GM12878 (cell line): ENCODE measurements at places on chromosomes 13 and 19.

- DNase-seq: no peak
Observed at GRCh38 chr19:7199613-7200533, 94.3 kb downstream of the INSR start.

DNA sequence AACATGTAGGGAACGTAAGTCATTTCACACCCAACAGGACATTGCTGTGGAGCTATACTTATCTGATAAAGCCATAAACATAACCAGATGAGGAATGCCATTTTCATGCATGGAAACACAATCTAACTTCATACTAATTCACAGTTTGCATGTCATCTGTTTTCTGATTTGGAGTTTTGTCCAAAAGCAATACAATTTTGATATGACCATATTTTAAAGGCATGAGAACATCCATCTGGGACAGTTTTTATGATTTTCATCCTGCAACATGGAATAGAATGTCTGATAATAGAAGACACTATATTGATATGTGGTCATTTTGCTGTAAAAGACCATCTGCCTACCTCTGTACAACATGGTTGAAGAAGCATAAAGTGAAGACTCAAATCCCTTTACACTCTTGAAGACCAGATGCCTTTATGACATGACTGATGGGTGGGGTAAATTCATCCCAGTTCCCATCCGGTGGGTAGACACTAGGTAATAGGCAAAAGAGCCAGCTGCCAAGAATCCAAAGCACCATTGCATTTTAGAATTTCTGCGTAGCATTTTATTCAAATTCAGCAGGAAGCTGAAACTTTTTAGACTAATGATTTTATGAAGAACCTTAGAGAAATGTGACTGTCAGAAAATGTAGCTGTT, 309.8 kb downstream of the LMO7 start:
- no peak for DNase-seq

DNA sequence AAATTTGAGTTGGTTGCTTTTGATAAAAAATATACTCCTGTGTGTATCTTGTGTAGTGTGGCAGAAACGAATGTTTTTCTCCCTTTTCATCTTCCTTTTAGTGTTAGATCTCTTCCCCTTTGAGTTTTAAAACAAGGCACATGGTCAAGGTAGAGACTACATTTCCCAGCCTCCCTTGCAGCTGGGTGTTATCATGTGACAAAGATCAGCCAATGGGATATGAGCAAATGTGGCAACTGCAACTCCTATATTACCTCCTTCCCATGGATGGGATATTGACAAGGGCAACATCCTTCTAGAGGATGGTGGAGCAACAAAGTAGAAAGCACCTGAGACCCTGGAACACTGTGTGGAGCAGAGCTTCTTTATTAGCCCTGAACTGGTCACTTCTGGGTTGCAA, 42.4 kb downstream of the ADGRE3 start:
- peak; percentile 40 for DNase-seq

GRCh38 chr13:99418103-99418842, 83.0 kb upstream of the TM9SF2 start:
- DNase-seq: no peak

DNA sequence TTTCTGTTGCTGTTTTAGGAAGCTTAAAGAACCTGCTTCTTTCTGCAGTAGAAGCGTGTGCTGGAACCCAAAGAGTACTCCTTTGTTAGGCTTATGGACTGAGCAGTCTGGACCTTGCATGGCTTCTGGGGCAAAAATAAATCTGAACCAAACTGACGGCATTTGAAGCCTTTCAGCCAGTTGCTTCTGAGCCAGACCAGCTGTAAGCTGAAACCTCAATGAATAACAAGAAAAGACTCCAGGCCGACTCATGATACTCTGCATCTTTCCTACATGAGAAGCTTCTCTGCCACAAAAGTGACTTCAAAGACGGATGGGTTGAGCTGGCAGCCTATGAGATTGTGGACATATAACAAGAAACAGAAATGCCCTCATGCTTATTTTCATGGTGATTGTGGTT, 103.1 kb downstream of the TNFRSF19 start:
- no peak for DNase-seq

GRCh38 chr13:89951341-89951740, 1396.1 kb upstream of the MIR17HG start:
- DNase-seq: no peak

- no peak for DNase-seq
Observed at GRCh38 chr19:11821474-11822109, 7.5 kb downstream of the ZNF440 start.

- DNase-seq: no peak
Observed at GRCh38 chr19:11882606-11883005, 5.0 kb upstream of the ZNF69 start.

GRCh38 chr19:42285988-42286348, 16.0 kb upstream of the PRR19 start:
- DNase-seq: no peak

DNA sequence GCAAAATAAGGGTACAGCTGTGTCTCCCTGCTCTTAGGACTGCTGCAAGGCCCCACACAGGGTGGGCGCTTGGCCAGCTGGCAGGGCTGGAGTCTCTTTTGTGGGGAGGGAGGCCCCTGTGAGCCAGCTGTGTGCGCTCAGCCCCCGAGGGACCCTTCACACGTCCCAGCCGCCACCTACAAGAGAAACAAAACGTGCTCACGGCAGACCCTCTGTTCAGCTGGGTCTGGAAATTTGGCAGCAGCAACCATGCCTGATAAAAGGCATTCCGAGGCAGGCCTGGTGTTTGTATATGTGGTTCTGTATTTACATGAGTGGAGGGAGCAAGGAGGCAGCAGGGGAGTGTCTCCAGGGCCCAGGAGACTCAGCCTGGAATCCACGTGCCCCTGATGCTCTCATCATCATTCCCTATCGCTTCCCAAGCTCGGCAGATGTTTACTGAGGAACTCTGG, 49.7 kb downstream of the CRTC1 start:
- DNase-seq: no peak

DNA sequence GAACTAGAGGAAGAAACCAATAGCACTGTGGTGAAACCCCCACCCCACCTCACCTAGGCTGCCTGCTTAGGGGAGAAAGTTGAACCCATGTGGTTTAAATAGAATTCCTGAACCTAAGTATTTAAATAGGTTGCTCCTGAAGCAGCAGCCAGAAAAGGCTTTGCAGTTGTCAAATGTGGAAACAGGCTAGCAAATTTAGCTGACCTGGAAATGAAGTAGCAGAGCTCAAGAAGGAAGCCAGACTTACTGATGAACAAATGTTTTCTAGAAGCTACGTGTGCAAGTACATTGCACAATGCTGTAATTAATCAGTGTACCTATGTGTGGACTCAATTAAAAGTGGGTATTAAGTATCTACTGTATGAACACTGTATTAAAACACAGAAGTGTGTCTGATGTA, 61.3 kb downstream of the SCEL start:
- no peak for DNase-seq

DNA sequence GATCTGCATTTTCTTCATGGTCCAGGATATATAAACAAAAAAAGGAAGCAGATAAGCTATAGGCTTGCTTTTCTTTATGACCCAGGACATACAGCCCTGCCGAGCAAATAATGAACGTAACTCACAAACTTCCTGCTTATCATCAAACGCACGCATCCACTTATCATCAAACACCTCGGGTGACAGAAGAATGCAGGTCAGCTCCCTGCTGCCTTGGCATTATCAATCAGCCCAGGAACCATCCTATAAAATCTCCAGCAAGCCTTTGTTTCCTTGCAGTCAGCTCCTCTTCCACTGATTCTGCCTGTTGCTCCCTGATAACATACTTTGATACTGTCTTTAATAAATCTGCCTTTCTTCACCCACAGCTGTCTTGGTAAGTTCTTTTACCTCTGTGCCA, 5.3 kb upstream of the ZNF583 start:
- no peak for DNase-seq

GRCh38 chr19:53158119-53158656, 665 bp downstream of the ZNF347 start:
- no peak for DNase-seq

DNA sequence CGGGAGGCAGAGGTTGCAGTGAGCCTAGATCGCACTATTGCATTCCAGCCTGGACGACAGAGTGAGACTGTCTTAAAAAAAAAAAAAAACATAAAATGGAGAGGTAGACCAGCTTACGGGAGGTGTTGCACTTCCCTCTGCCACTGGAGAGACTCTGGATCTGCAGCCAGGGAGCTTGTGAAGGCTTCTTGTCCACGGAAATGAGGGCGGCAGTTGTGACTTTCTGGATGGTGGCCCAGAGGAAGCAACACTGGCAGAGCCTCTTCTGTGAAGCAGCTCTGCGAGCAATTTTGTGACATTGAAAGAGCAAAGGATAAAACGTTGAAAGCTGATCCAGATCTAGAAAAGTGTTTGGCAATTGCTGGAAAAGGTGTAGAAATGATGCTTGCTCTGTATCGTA, 10.4 kb downstream of the SPINT2 start:
- DNase-seq: no peak

- DNase-seq: no peak
Observed at GRCh38 chr19:29523568-29523967, 2.2 kb upstream of the VSTM2B start.

DNA sequence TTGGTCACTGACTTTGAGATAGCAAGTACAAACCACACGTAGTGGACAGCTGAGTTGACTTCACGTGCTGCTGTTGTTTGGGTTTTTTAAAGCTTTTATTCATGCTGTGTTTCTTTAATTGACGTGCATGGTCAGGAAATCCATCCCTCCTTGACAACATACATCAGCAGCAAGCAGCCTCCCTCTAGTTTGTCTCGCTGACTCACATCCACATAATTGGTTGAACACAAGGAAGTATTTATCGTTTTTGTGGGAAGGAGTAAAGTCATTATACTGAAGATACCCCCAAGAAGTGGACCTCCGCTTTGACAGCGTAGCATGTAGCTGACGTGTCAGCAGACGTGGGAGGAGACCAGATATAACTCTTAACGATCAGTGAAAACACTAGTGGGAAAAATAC, 355.8 kb downstream of the MYO16 start:
- no peak for DNase-seq

- DNase-seq: no peak
Observed at GRCh38 chr13:98761986-98762616, 9.6 kb upstream of the SLC15A1 start.

DNA sequence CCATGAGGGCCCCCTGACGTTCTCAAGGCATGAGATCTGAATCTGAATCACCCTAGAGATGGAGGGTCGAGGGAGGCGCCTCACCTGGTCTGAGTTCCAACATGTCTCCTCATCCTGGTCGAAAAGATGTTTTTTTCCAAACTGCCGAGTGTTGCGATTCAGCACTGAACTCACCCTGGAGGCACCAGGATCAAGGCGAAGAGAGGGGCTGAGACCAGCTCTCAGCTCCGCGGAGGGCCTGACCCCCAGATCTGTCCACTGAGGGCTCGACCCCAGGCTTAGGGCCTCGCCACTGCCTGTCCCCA, 555 bp downstream of the NR2C2AP start:
- no peak for DNase-seq

- no peak for DNase-seq
Observed at GRCh38 chr13:87129602-87130300, 541.4 kb upstream of the SLITRK5 start.

DNA sequence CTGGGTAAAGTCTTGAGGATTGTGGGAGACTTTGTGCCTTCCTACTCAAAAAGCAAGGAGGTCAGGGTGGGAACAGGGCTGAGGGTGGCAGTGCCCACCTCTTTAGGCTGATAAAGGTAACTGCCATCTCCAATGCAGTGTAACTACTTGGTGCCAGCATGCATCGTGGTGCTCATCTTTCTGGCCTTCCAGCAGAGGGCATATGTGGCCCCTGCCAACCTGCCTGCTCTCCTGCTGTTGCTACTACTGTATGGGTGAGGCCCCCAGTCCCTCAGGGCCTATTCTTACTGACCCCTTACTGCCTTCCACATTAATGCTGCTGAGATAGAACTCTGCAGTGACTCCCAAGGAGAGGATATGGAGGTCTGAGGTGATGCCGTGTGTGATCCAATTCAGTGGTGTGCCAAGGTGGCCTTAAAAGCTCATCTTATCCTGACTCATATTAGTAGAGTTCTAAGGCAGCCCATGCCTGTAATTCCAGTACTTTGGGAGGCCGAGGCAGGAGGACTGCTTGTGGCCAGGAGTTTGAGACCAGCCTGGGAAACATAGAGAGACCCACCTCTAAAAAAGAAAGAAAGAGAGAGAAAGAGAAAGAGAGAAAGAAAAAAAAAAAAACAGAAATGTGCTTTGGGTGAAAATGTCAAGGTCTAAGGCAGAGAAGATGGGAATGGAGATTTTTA, 9.7 kb upstream of the ARHGAP45 start:
- no peak for DNase-seq

DNA sequence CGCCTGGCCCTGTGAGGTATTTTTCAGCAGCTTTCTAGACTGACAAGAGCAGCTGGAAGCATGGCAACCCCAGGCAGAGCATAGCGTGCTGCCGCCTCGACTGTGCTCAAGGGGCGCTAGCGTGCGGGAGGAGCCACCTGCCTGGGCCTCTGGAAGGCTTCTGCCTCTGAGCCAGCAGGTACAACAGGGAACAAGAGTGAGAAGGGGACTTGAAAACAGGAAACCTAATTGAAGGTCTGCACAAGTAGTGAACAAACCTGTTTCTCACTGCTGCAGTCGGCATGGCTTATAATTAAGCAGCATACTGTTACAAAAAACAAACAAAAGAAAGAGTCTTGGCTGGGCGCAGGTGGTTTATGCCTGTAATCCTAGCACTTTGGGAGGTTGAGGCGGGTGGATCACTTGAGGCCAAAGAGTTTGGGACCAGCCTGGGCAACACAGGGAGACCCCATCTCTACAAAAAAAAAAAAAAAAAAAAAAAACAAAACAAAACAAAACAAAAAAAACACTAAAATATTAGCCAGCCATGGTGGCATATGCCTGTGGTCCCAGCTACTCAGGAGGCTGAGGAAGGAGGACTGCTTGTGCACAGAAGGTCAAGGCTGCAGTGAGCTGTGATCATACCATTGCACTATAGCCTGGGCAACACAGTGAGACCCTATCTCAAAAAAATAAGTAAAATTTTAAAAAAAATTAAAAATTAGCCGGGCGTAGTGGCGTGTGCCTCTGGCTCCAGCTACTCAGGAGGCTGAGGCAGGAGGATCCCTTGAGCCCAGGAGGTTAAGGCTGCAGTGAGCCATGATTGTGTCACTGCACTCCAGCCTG, 12.6 kb upstream of the GARRE1 start:
- no peak for DNase-seq

DNA sequence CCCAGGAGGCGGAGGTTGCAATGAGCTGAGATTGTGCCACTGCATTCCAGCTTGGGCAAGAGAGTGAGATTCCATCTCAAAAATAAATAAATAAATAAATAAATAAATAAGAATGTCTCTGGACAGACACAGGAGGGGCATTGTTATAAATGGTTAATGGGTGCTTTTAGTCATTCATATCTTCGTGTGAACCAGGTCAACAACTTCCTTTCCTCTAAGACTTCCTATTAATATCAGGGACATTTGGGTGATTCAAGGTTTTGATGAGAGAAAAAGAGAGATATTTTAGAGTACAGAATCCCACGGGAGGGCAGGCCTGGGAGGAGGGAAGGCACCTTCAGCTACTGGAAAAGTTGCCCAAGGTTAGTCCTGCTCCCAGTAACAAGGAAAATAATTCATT, 23.9 kb downstream of the DHRS12 start:
- DNase-seq: no peak
